ENCODE measurements at places on chromosomes 5 and 9. TPM values are rescaled to one million over a fixed set of nuclear protein-coding genes. Genes with fewer than 3 reads are reported as not detected.

DNA sequence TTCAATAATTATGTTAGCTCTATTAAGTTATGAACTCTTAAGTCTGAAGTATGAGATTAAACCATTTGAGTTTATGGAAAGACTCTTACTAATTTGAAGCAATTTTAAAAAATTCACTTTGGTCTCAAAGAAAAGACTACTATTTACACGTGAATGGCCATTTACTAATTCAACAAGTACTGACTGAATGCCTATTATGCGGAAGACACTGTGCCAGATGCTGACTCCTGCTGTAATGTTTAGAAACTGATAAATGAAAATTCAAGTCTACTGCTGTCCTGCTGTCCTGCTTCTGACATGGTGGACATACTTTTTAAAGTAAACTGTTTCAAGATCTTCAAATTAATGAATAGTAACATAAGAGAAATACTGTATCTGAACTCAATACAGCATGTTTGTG lies 116.2 kb downstream of the MPDZ start:
- no peak for DNase-seq

The CDX1 gene
- polyA plus RNA-seq: not detected

- DNase-seq: peak; percentile 64
These were observed 428.4 kb downstream of the KDM4C start for GRCh38 chr9:7186175-7186574.

The TPPP gene
- 0.38 TPM for polyA plus RNA-seq

GRCh38 chr5:125232779-125233230 lies 486.4 kb upstream of the ZNF608 start:
- no peak for DNase-seq

- DNase-seq: no peak
These were observed 81.8 kb downstream of the ZNF618 start for GRCh38 chr9:113957821-113958341.

All from GM23338 (cell line).